ENCODE measurements at places on chromosomes 12 and 14. TPM values are rescaled to one million over a fixed set of nuclear protein-coding genes. Genes with fewer than 3 reads are reported as not detected.

DNA sequence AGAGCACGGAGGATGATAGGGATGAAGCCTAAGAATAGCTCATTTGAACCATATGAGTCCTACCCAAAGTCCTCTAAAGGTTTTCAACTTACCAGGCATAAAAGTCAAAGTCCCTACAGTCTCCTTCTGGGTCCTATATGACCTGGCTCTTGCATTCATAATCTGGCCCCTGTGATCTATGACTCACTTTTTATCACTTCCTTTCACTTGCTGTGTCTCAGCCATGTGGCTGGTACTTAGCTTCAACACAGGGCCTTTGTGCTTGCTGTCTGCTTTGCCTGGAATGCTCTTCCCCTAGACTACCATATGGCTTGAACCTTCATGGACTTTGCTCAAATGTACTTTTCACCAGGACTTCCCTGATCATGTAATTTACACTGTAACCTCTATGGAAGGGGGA is 137.6 kb upstream of the TMTC1 start:
- DNase-seq = peak; percentile 10

DNA sequence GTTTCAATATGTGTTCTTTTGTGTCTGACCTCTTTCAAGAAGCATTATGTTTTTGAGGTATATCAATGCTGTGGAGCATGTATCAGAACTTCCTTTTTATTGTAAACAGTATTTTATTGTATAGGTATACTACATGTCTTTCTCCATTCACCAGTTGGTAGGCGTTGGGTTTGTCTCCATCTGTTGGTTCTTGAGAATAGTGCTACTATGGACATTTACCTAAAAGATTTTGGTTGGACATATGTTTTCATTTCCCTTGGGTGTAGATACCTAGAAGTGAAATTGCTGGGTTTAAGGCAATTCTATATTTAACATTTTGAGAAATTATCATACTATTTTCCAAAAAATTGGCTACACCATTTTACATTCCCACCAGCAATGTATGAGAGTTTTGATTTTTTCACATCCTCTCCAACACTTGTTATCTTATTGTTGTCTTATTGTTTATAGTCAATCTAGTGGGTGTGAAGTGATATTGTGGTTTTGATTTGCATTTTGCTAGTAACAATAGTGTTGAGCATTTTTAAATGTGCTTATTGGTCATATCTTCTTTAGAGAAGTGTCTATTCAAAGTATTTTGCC is 409.2 kb downstream of the IPO8 start:
- no peak for DNase-seq

The SIX6 gene
- 0.12 TPM for total RNA-seq

DNA sequence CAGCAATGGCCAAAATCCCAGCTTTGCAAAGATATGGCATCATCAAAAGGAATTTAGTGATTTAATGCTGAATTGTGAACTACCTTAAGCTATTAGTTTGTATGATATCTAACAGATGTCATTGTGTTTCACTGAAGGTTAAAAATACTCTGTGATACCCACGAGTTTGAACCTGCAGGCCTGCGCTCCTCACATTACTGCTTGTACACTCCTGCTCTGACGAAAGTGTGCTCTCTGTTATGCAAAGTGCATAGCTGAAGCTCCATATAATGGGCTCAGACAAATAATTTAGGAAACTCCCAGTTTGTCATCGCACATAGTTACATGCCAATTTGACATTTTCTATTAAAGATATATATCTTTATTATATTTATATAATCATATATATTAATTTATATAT is 52.2 kb downstream of the SPPL3 start:
- DNase-seq = no peak

The DEGS2 gene
- total RNA-seq = not detected

- DNase-seq = no peak
These were observed 3.8 kb downstream of the ENDOU start for GRCh38 chr12:47721431-47721973.

The ARF6 gene
- 63.9 TPM for total RNA-seq

The PPP1R36 gene
- total RNA-seq = 0.63 TPM

The EPYC gene
- total RNA-seq = not detected

DNA sequence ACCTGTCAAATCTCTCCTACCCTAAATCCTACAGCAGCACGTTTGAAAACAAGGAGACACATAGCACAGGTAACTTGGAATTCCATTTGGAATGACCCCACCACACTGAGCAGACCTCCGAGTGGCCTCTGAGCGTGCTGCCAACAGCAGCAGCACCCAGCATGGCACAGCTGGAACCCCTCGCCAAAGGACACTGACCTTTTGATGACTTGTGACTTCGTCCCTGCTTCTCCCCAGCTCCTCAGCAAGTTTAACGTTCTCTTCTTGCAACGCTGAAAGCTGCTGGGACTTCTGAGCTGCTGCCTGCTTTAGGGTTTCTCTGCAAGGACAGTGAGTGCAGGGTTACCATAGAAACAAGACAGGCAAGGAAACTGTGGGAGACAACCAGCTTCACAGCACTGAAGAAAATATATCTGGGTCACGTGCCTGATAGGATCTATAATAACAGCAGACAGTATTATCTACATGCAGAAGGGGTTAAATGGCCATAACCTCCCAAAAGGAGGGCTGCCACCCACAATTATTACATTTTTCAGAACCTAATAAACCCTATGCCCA is 43.3 kb upstream of the VPS33A start:
- DNase-seq = no peak

The ETFBKMT gene
- 1.0 TPM for total RNA-seq

- DNase-seq = peak; percentile 87
These were observed 238.9 kb downstream of the CHST11 start for GRCh38 chr12:104695453-104696148.

The OR4K14 gene
- not detected for total RNA-seq

DNA sequence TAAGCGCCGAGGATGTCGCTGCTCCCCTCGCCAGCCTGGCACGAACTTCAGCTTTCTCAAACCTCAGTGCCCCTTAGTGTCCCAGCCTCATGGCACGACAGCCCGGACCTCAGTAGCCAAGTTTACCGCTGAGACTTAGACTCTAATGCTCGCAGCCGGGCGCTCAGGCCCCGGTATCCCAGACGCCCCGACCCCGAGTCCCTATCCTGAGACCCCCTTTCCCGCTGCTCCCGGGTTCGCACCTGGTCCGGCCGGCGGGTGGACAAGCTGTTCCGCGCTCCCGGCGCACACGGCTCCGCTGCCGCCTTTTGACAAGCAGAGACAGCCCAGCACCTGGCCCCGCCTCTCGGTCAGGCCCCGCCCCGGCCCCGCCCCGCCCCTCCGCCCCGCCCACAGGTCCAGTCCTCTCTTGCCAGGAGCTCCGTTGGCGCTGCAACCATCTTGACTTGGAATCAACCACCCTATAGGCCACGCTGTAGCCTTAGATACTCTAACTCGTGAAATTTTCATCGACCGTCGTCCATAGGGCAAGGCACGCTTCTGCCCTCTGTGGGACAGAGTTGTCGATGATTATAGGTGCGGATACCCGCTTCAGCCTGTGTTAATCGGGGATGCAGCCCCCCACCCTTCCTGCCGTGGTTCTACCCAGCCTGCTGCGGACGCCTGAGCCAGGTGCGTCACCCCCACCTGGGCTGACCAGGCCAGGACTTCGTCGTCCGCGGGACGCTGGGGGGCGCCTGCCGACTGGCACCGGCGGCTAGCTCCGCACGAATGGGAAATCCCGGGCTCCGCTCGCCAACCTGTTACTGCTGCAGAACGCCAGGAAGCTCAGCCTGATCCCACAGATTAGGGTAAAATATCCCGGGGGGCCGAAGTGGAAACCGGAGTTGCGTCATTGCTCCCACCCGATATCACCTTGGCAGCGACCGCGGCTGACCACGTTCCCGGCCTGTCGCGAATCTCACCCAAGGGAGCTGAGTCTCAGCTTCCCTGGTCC is at the start of gene VDR:
Gene VDR (minus strand): TSS at position 282 of the 997 bp plus-strand sequence. CDS start 25,881 bp downstream, outside the sequence.
- peak; percentile 91 for DNase-seq

GRCh38 chr14:81435391-81436295 is 35.5 kb upstream of the STON2 start:
- DNase-seq = peak; percentile 62

DNA sequence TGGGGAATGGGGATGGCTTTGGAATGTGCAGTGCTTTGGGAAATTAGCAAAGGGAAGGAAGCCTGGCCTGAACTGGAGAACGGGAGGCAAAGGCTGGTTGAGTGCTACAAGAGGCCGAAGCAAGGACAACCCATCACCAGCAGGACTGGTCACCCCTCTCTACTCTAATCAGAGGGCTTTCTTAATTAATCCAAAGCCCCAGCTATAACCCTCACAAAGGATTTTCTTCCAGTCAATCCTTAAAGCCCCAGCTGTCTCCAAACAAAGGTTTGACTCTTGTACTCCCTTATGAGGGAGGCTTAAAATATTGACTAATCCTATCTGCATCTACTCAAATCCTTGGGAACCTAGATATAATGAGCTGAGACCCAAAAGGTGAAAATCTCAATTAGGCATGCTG is 256.3 kb downstream of the NTF3 start:
- DNase-seq = no peak

DNA sequence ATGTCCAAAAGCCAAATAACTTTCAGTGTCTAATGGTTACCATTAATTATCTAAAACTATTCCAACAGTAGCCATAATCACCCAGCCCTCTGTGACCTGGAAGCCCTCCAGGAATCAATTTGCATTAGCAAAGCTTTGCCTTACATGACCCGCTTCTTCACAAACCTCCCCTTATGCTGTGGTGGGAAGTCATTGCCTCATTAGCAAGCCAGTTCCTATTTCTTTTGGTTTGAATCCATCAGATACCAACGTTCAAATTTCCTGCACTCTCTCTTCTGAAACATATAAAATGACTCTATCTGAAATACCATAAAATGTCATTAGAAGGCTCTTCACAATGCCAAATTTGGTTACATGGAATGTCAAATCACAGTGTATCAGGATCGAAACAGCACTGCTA is 268.3 kb upstream of the PRKD1 start:
- peak; percentile 49 for DNase-seq

- DNase-seq = peak; percentile 84
These were observed 61.5 kb downstream of the LGMN start for GRCh38 chr14:92686900-92687427.

DNA sequence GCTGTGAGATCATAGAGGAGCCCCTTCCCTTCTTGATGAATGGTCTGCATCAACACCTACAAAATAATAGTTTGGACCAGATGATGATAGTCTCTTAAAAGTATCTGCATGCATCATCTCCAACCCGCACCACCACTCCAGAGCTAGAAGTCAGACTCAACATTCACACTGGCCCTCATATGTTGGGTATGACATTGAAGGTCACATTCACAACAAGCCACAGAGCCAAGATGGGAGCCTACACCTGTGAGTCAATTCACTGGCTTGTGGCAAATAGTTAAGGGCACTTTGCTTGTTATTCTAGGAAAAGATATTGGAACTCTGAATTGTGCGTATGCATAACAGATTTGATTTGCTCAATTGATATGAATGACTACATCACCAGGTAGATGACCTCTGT is 1197.9 kb downstream of the VRK1 start:
- no peak for DNase-seq

GRCh38 chr12:13318231-13319015 is 121.9 kb downstream of the EMP1 start:
- DNase-seq = no peak

The MYL2 gene
- total RNA-seq = not detected

The MTA1 gene
- 49.1 TPM for total RNA-seq

The FGF23 gene
- not detected for total RNA-seq

The SMCO2 gene
- total RNA-seq = not detected

The PLEKHA5 gene
- total RNA-seq = 15.3 TPM

The PLEKHG7 gene
- total RNA-seq = not detected

The FOXN4 gene
- total RNA-seq = 0.12 TPM

GRCh38 chr12:6093764-6094163 is 30.7 kb downstream of the VWF start:
- DNase-seq = no peak

The GLIPR1L1 gene
- total RNA-seq = not detected

The IGF1 gene
- not detected for total RNA-seq

The SEC23A gene
- total RNA-seq = 190 TPM

DNA sequence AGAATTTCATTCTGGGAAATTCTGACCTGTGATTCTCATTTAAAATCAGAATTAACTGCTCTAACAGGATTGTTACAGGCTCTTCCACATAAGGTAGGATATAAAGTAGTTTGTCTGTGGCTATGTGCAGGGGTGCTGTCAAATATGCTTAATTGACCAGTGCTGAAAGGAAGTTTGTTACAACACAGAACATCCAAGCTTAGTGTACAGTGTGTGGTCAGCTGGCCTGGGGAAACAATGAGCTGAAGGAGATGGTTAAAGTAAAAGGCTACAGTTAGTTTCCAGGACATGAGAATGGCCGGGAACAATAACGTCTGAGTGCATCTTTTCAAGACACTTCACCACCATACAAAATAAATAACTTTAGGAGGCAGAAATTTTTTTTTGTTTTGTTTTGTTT is 68.0 kb downstream of the PKP2 start:
- no peak for DNase-seq

- DNase-seq = no peak
These were observed 40.0 kb upstream of the DAAM1 start for GRCh38 chr14:59148334-59148900.

- no peak for DNase-seq
These were observed 1.9 kb upstream of the CD27 start for GRCh38 chr12:6442836-6443235.

All from Daoy (cell line).